ENCODE measurements at places on chromosomes 7 and 10.

DNA sequence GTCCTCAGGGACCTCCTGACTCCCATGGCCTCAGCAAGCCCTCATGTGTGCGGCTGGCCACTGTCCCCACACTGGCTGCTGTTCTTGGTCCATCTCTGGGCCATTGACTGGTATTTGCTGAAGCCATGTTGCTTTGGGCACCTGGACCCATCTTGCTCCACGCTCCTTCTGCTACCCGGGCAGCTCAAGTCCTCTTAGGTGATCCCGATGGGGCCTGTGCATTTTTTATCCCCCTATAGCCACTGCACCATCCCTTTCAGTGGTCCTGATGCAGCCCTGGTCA is 16.7 kb downstream of the RAMP3 start:
- DNase-seq, result no peak

GRCh38 chr10:74628136-74628535 is 198.3 kb upstream of the KAT6B start:
- no peak for DNase-seq

- DNase-seq, result peak; percentile 16
Observed at GRCh38 chr7:46814516-46815250, 767.2 kb downstream of the TNS3 start.

DNA sequence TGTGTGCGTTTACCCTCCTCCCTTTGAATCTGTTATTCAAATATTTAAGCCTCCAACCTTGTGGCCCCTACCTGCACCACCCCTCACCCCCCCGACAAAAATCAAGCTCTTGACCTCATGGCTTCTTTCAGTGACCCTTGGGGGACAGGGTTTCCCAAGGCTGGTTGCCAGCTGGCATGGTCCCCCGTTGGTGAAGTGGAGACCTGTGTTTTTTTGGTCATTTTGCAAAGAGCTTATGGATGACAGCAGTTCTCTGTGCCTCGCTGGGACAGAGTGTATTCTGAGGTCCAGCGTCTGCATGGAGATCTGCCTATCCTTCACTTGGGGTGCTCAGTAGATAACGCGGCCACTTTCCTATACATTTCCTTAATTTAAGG is 111.0 kb downstream of the TCF7L2 start:
- DNase-seq, result no peak

GRCh38 chr7:158432369-158433341 is 155.0 kb downstream of the PTPRN2 start:
- DNase-seq, result no peak

- DNase-seq, result no peak
Observed at GRCh38 chr7:156895024-156895780, 2.2 kb upstream of the LMBR1 start.

DNA sequence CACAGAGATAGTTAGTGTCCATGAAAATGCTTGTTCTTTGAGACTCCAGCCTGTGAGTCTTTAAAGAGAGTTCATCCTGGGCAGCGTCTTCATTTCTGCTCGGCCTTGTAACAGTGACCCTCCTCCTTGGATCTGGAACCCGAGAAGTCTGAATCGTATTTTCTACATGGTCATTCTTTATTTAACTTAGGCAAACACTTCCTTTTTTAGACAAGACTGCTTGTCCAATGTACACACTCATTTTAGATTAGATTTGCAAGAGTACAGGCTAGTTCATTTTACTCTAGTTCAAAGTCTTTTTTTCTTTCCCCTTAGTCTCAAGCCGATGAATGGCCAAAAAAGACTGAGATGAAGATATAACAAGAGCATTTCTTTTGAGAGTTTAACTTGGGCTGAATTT is 133.5 kb downstream of the CHN2 start:
- no peak for DNase-seq

DNA sequence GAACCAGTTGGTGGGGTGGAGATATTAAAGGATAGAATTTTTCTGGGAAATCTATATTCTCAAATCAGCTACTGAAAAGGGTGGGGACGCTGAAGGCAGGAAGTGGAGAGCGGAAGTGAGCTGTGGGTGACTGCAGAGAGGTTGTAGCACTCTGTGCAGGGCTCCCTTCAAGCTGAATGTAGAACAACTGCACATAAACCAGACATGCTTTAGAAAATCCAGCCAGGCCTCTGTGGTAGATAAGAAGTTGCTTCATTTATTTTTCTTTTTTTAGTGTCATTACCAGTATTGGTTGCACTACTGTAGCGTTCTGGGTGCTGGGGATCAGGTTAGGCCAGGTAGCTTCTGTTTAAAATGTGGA is 127.8 kb downstream of the CELF2 start:
- no peak for DNase-seq

DNA sequence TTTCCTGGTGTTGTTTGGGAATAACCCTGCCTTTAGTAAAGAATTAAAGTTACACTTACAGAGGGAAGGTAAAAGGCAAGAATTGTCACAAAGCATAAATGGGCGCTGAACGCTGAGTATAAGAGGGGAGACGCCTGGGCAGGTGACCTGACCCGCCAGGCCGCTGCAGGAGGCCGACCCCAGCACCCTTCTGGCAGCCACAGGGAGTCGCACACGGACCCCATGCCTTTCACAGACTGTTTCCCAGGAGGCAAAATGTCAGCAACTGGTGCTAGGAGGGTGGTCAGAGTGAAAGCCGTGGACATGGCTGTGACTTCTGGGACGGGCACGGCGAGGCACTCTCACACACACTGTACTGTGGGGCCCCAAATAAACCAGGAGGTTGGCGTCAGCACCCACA is 288.2 kb downstream of the WDR37 start:
- no peak for DNase-seq

- DNase-seq, result no peak
Observed at GRCh38 chr10:1274701-1275544, 218.7 kb downstream of the WDR37 start.

- no peak for DNase-seq
Observed at GRCh38 chr7:257647-257992, 32.4 kb upstream of the FOXL3 start.

DNA sequence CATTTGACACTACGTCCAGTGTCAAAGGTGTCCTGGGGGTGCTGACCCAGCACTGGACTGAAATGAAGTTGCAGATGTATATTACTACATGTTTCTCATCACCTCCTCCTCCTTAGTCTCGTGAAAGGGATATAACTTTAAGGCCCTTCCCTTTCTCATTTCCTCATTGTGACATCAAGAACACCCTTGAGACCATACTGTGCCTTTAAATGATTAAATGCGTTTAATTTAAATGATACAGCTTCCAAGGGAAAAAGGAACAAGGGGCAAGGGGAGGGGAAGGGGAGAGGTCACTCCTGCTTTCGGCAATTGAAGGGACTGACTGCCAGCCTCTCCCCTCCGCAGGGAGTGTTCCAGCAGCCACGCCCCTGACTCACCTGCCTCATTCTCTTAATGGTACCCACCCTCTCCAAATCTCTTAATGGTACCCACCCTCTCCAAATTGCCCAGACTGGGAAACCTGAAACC is 80.5 kb upstream of the KMT2E start:
- no peak for DNase-seq

DNA sequence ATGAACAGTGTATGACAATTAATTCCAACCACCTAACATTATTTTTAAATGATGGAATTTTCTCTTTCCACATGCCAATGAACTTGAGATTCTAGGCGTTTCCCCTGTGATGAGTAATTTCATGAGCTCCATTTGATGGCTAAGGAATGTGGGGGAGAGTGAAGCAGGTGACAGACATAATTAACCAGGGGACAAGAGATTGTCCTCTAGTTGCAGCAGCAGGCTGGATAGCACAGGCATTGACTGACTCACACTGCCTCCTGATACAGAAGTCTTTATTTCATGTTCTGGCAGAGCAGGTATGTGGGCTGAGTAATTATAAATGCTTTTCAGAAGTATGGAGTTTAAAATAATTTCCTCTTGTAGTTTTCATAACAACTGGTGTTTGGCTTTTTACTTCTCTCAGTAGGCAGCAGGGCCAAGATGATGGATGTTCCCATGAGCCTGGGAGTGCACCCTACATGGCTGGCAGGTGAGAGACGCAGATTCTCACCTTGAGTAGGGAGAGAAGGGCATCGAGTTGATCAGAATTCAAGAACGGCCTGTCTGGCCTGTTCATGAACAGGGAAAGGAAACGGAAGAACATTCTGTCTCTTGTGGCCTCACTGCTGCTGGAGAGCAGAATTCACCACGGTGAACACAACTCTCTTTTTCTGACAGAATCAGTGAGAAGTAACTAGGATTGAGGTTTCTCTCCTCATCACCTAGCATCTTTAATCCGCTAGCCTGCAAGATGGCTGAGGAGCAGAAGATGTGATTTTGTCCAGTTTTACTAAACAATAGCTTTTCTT is 118.8 kb downstream of the AOAH start:
- no peak for DNase-seq

GRCh38 chr7:129266181-129266580 is 41.4 kb downstream of the AHCYL2 start:
- DNase-seq, result no peak

DNA sequence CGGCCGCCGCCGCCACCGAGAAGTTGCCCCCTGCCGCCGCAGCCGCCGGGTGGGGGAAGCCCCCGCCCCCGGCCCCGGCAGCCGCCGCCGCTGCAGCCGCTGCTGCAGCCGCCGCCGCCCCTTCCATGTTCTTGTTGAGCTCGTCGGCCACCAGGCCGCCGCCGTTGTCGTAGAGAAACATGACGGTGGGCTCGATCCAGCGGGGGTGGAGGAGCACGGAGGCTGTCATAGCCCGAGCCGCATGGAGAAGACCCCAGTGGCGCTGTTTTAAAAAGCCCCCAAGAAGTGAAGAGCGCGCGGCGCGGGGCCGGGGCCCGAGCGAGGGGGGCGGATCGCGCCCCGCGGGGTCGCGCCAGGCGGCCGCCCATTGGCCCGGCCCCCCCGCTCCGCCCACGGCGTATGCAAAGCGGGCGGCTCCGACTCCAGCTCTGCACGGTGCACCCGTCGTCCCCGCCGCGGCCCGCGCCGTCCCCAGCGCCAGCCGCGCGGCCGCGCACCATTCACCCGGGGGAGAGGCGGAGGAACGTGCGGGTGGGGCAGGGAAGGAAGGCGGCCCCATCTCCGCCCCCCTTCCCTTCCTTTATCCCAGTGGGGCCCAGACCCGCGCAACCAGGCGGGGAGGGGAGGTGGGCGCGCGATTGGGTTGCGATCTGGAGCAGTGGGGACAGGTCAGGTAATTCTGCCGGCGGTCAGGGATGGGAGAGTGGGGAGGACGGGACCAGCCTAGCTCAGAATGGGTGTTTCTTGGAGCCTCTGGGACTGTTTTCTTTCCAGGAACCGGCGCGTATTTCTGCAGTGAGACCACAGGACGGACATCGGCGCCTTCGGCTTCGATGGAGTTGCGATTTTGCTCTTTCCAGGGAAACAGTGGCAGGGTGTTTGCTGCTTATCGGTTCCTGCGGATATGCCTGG is at the start of gene HOXA13:
Gene HOXA13, minus strand, starts transcription at position 243 of the 912 bp plus-strand sequence. Its CDS starts 14 bp downstream, at position 229.
- DNase-seq, result peak; percentile 82

- no peak for DNase-seq
Observed at GRCh38 chr7:99653754-99654153, 26.0 kb downstream of the CYP3A5 start.

GRCh38 chr10:89233033-89233432 is 18.5 kb downstream of the LIPA start:
- no peak for DNase-seq

DNA sequence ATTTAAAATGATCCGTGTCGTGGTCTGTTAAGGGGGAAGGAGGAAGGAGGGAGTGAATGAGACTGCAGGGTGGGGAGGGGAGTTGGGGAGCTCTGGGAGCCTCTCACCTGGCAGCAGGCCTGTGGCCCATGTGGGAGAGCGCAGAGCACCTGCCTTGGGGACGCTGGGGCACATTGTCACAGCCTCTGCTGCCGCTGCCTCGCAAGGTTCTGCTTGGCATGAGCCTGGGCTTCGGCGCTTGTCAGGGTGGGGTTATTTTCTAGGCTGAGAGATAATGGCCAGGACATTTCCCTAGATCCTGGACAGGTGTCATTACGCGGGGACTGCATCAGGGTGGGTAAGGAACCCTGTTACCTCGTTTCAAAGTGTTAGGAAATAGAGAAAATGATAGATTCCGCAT is 2.2 kb upstream of the SUN1 start:
- no peak for DNase-seq

DNA sequence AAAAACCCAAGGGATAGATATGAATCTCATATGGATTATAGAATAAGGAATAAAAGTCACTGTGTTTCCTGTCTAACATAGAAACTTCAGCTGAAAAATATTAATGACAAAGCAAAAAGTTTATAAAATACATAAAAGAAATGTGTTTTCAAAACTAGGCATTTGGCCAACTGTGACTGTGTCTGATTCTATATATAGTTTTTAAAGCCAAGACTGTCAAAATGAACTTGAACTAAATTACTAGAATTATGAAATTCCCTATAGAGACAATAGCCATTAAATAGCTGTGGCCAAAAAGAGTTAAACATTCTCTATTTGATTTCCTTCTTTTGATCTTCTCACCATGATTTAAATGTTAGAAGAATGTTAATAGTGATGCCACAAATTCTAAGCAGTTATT is 311.2 kb upstream of the SEMA3D start:
- DNase-seq, result no peak

GRCh38 chr10:16381083-16381482 is 55.7 kb upstream of the PTER start:
- DNase-seq, result no peak

GRCh38 chr7:32564542-32564941 is 69.3 kb downstream of the AVL9 start:
- no peak for DNase-seq

DNA sequence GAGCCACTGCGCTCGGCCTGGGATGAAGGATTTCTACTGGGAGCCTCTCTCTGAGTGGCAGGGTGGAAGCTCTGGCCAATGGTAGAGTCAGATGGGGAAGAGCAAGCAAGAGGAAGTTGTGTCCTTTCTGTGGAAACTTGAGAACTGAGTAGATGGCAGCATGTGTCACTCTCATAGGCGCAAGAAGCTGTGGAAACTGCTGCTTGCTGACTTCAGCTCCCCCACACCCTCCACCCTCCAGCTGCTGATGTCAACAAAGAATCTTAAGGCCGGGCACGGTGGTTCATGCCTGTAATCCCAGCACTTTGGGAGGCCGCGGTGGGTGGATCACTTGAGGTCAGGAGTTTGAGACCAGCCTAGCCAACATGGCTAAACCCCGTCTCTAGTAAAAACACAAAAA is 39.8 kb upstream of the SRGN start:
- peak; percentile 33 for DNase-seq

GRCh38 chr7:29599026-29599425 is 35.4 kb downstream of the PRR15 start:
- no peak for DNase-seq

GRCh38 chr10:112471878-112472487 is 25.0 kb downstream of the VTI1A start:
- DNase-seq, result peak; percentile 75

- DNase-seq, result peak; percentile 98
Observed at GRCh38 chr7:92447345-92448204, at the start of gene GATAD1. Gene GATAD1, plus strand, starts transcription at chr7:92447482. Its CDS starts 248 bp downstream, at chr7:92447730.

GRCh38 chr10:93280121-93280698 is 201.9 kb downstream of the MYOF start:
- DNase-seq, result no peak

- no peak for DNase-seq
Observed at GRCh38 chr7:128076796-128077271, 45.6 kb upstream of the LRRC4 start.

Measured in GM03348 (cell line).